ENCODE measurements at places on chromosomes 3 and 15.

DNA sequence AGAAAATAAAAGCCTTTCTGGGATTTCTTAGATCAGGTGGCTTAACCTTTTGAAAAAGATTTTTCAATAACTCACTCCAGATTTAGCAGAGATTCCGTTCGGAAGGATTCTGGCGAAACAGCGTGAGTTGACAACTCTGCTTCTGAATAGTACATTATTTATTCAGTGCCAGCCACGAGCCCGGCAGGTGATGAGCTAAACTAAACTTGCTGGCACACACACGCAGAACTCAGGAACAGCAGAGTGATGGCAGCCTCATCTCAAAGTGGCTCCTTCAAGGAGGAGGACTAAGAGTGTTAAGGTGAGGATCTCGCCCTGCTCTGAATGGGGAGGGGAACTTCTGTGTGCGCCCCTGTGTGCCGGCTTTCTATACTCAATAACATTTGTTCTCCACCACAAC is 114.3 kb downstream of the FAM43A start:
- no peak for DNase-seq

DNA sequence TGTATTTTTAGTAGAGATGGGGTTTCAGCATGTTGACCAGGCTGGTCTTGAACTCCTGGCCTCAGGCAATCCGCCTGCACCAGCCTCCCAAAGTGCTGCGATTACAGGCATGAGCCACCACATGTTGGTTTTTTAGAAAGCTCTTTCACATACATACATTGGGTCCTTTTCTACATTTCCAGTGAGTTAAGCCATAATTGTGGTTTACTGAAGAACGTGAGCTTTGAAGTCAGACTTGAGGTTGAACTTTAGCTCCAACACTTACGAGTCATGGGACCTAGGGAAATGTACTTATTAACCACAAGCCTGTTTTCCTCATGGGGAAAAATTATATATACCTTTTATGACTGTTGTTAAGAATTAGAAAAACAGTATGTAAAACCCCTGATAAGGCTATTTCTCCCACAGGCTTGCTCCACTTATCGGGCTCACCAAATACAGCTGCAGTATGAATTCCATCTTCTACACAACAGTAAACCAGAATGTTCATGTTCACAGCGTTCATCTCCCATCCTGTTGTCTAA is 39.0 kb downstream of the GPR160 start:
- DNase-seq = peak; percentile 10

GRCh38 chr15:70029297-70029701 is 68.4 kb downstream of the TLE3 start:
- DNase-seq = no peak

GRCh38 chr15:74809956-74810355 is 2.7 kb upstream of the LMAN1L start:
- DNase-seq = no peak

GRCh38 chr3:126960604-126960995 is 22.3 kb upstream of the PLXNA1 start:
- no peak for DNase-seq

- no peak for DNase-seq
Measured at GRCh38 chr3:4889896-4890295, 89.3 kb upstream of the BHLHE40 start.

GRCh38 chr15:49041426-49041825 is 4.8 kb downstream of the SECISBP2L start:
- no peak for DNase-seq

GRCh38 chr15:52097180-52097579 is 15.4 kb downstream of the BCL2L10 start:
- no peak for DNase-seq

DNA sequence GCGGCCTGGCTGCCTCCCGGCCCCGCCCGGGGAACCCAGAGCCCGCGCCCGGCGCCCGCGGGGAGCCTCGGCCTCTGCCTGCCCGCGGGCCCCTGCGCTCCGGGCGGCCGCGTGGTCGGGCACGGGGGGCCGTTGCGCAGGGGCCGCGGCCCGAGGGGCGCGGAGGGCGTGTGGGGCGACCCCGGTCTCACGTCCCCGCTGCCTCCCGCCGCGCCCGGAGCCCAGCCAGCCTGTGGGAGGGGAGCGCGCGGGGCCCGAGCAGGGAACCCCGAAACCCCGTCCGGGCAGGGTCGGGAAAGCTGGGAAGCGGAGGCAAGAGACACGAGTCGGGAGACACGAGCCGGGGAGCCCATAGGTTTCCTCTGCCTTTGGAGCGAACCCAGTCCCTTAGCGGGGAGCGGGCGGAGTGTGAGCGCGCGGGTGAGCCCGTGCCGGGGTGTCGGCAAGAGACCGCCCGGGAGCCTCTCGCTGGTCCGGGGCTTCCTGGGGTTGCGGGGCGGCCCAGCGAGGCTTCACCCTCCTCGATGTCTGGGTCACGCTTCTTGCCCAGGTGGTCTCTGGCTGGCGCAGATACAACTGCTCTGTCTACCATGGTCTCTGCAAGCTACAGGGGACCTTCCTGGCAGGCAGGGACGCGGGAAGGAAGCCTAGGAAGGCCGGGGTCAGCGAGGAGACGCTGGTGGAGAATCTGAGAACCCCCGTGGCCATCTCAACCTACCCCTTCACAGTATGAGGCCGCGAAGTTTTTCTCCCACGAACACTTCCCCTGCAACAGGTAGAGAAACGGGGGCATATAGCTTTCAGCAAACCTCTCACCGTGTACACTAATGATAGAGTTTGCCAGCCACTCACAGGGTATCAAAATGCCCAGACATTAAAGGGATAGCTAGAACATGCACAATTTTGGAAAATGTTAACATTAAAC is 586 bp downstream of the LRRK1 start:
- peak; percentile 35 for DNase-seq

GRCh38 chr15:55694652-55695150 is 48.3 kb downstream of the PRTG start:
- DNase-seq = no peak

- DNase-seq = no peak
Measured at GRCh38 chr3:89157575-89157974, 50.2 kb downstream of the EPHA3 start.
